ENCODE measurements at places on chromosomes 5 and 9. TPM values are rescaled to one million over a fixed set of nuclear protein-coding genes. Genes with fewer than 3 reads are reported as not detected.

DNA sequence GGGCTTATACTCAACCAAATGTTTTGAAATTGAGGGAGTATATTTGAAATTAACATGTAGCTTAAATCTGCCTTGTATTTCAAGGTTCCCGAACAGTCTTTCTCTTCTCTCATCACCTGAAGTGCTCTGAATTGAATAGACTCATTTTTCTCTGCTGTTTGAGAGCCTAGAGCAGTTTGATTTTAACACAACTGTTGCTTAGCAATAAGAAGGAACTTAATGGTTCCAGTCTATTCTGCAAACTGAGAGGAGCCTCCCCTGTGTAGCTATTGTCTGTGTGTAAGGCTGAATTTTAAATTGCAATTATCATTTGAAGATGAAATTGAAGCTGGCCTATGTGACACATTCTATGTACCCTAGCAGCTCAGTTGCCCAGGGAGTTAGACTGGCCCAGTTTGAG lies 87.1 kb upstream of the CKMT2 start:
- peaks cover 2% of the 10 kb centered on the region for H3K27me3 ChIP-seq
- H3K36me3 ChIP-seq, result no peaks in the 10 kb centered on the region
- peaks cover 11% of the 10 kb centered on the region for H3K4me1 ChIP-seq
- H3K27ac ChIP-seq, result no peak overlapping the region
- DNase-seq, result no peak
- H3K4me3 ChIP-seq, result no peak overlapping the region

DNA sequence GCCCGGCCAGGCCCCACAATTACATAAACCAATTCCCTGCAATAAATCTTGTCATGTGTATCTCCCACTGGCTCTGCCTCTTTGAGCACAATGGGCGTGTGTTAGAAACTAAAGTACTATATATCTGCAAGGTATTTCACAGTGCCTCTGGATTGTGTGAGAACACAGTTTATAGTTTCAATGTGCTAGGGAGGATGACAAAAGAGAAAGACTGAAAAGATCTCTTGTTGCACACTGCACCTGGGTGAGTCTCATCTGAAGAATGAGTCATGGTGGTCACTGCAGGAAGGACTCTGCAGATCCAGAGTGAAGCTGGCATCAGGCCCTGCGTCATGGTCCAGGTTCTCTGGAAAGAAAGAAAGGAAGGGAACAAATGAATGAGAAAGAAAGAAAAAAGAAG lies 20.7 kb upstream of the CTSV start:
- no peak overlapping the region for H3K27ac ChIP-seq
- H3K36me3 ChIP-seq, result no peaks in the 10 kb centered on the region
- peaks cover 13% of the 10 kb centered on the region for H3K27me3 ChIP-seq
- H3K4me1 ChIP-seq, result no peaks in the 10 kb centered on the region
- H3K4me3 ChIP-seq, result no peak overlapping the region
- no peak for DNase-seq

GRCh38 chr9:17802249-17802857 lies 223.5 kb downstream of the SH3GL2 start:
- DNase-seq, result no peak
- no peaks in the 10 kb centered on the region for H3K27me3 ChIP-seq
- no peaks in the 10 kb centered on the region for H3K36me3 ChIP-seq

DNA sequence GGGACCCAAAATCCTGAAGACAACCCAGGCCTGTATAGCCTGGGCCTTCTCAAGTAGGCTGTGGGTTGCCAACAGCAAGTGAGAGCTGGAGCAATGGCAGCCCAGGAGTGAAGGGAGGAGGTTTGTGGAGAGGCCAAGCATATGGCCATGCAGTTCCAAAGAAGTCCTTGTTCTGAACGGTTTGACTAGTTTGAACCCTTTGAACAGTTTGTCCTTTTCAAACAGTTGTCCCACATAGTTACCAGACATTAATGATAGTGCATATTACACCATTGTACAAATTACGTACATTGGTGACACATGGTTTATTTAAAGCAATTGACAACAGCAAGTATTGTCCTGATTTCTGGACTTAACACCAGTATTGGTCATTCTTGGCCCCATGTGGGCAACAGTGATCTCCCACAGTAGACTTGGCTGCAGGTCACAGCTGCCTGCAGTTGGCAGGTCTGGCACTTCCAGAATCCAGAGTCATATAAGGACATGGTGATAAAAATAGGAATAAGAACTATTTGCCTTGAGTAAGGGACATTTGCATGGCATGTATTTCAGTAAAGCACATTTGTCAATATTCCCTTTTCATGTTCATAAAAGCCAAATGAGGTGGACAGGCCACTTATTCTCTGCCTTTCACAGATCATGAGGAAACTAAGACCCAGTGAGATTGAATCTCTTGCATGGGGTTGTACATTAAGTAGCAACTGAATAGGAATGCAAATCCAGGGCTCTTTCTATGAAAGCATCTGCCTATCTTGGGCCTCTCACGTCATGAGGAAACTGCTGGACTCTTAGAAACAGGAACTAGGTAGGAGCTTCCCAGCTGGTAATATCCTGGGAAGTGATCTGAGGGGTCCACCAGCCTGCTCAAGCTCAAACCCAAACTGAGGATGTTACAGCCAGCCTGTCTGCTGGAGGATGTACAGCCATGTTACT lies 30.3 kb downstream of the SLC25A48 start:
- no peak overlapping the region for H3K4me3 ChIP-seq
- H3K36me3 ChIP-seq, result no peaks in the 10 kb centered on the region

Gene C9orf50
- total RNA-seq, result not detected

DNA sequence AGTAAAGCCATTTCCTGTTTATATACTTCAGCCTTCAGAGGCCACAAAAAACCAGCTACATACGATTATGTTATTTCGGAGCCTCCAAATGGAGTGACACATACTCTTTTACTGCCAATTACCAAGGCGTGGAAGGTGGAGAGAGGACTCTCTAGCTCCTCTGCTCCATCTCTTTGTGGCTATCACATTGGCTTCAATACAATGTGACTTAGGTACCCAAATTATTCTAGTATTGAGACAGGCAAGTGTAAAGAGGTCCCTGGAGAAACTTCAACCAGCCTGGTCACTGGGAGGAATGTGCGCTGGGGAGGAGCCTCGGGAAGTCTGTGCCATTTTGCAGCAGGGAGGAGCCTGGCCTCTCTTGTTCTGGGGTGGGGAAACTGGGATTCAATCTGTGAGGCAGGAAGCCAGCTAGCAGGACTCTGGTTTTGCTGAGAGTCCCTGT lies 85.8 kb upstream of the TAS2R1 start:
- H3K27me3 ChIP-seq, result no peaks in the 10 kb centered on the region
- H3K36me3 ChIP-seq, result peaks cover 5% of the 10 kb centered on the region
- no peak overlapping the region for H3K27ac ChIP-seq
- no peak overlapping the region for H3K4me3 ChIP-seq

- H3K27me3 ChIP-seq, result no peaks in the 10 kb centered on the region
- no peak overlapping the region for H3K4me3 ChIP-seq
- H3K4me1 ChIP-seq, result peaks cover 37% of the 10 kb centered on the region
- no peak for DNase-seq
- no peaks in the 10 kb centered on the region for H3K36me3 ChIP-seq
- no peak overlapping the region for H3K27ac ChIP-seq
These were observed 2.7 kb upstream of the IL12B start for GRCh38 chr5:159332800-159333544.

Gene NRG2
- total RNA-seq, result not detected

- DNase-seq, result no peak
- no peaks in the 10 kb centered on the region for H3K27me3 ChIP-seq
- no peaks in the 10 kb centered on the region for H3K36me3 ChIP-seq
- no peaks in the 10 kb centered on the region for H3K4me1 ChIP-seq
- no peak overlapping the region for H3K27ac ChIP-seq
These were observed 34.1 kb upstream of the CPLX2 start for GRCh38 chr5:175837171-175837699.

Gene OBP2B
- total RNA-seq, result not detected

Gene TBC1D13
- 33.4 TPM for total RNA-seq

All from natural killer cell treated with Interleukin-12 subunit alpha and Interleukin-12 subunit beta and Interleukin-15 and Interleukin-18, amount 100 ng/mL, for 72 hours (primary cell).